Fibroblast of mammary gland (primary cell): ENCODE measurements at places on chromosomes 2 and 18.

GRCh38 chr2:119383410-119384140 is 16.8 kb downstream of the DBI start:
- peak; percentile 18 for DNase-seq

GRCh38 chr2:36373149-36373926 is 17.8 kb downstream of the CRIM1 start:
- DNase-seq, result peak; percentile 80

- DNase-seq, result no peak
Observed at GRCh38 chr2:197266477-197266876, 44.1 kb downstream of the ANKRD44 start.

DNA sequence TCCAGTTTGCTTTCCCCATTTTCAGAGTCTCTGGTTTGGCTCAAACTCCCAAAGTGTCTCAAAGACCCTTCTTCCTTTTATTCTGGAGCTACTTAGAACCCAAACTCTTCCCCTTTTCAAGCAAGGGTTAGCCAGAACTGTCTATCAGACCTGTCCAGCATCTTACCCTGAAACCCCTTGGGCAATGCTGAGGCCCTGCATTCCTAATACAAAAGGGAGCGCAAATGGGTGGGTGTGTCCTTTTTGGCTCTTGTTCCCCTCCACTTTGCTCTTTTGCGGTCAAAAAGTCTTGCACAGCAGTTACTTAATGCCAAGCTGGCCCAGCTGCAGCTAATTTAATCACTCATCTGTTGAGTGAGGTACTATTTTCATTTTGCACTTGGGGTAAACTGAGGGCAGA is 231.2 kb upstream of the FOSL2 start:
- peak; percentile 81 for DNase-seq

DNA sequence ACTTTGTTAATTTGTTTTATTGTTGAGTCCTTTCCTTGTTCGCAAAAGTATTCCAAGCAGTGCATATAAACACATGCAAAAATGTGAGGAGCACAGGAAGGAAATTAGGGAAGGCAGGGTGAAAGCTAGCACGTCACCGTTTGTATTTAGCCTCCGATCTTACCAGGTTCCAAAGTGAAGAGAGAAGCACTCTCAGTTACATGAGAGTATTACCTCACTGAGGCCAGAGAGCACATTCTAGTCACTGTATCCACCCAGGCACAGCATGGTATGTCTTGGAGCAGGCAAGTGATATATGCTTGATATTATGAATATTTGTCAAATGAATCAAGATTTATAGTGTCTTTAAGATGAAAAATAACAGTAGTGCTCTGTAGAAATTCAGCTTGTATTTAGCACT is 6.5 kb upstream of the TMEM182 start:
- DNase-seq, result no peak

GRCh38 chr2:230905448-230906421 is 19.3 kb downstream of the GPR55 start:
- DNase-seq, result peak; percentile 15

DNA sequence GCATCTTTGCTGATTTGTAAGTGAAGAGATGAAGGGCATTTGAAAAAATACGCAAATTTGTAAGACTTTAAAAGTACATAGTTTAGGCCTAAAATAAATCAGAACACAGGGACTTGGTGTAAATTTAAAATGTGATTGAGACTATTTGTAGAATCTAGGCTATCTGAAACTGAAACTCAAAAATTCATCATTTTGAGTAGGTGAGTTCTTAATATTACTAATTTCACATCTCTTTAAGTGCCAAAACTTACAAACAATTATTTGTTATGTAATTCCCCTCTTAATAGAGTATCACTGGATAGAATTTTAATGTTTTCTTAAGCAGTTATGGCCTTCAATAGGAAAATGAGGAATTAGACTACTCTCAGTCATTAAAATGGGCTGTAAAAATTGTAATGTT is 14.0 kb upstream of the HRH4 start:
- DNase-seq, result no peak

- DNase-seq, result no peak
Observed at GRCh38 chr2:185998562-185999070, 260.0 kb downstream of the FSIP2 start.

GRCh38 chr2:233486778-233487552 is 79.6 kb downstream of the USP40 start:
- DNase-seq, result peak; percentile 65

DNA sequence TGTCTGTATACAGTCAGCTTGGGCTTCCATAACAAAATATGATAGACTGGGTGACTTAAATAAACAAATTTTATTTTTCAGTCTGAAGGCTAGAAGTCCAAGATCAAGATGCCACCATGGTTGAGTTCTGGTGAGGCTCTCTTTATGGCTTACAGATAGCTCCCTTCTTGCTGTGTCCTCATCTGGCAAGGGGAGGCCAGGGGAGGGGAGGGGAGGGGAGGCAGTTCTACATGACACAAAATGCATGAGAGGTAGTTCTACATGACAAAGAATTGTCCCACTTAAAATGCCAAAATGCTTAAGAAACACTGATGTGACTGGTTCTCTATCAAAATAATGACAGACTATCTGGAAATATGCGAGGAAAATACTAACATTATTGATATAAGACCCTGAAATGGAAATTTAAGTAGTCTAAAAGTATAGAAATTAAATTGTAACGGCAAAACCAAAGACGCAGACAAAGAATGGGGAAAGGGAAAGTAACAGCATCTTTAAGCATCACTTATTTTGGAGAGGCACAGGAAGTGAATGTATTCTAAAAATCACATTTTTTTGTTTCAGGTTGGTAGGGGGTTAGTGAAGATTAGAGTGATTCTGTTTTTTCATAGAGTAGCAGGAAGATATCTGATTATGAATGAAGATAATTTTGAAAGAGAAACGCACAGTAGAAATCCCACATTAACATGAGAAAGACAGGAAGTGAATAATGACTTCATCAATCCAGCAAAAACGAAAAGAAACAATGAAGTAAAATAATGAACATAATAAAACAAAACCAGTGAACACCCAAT is 131.4 kb downstream of the STRN start:
- DNase-seq, result no peak

DNA sequence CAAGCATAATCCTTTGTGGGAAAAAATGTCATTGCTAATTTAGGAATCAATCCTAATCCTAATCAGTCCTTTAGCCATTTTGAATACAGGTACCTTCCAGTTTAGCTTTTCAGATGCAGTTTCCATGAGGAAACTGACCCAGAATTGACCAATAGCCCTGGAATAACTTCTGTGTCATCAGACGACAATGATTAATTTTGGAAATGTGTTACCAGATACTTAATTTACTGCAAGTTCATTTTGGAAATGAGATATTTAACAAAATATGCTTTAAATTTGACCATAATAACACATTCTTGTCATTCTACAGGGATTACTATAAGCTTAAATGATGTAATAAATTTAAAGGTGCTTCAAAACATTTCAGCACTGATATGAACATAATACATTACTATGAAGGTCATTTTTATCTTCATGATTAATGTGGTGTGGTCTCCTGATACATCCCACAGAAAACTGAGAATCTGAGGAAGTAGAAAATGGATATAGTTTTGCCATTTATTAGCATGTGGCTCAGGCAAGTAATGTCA is 129.8 kb upstream of the SH3BP4 start:
- DNase-seq, result no peak

- DNase-seq, result no peak
Observed at GRCh38 chr2:189083106-189083505, 96.5 kb downstream of the COL5A2 start.

DNA sequence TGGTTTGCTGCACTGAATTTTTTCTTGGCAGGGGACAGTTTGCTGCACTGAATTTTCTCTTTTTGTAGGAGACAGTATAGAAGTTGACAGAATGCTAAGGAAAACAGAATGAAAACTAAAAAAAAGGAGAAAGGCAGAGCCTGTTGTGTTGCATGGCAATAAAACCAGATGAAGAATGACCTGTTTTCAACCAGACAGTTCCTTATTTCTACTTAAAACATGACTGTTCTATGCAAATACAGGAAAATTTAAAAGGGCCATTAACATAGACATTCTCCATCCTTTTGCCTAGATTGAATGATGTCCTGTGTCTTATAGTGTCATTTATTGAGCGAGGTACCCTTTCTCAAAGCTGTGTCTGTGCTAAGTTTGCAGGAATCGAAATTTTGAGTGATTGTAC is 33.3 kb downstream of the ABI2 start:
- DNase-seq, result no peak

- DNase-seq, result no peak
Observed at GRCh38 chr2:160051371-160051800, 11.0 kb downstream of the PLA2R1 start.

DNA sequence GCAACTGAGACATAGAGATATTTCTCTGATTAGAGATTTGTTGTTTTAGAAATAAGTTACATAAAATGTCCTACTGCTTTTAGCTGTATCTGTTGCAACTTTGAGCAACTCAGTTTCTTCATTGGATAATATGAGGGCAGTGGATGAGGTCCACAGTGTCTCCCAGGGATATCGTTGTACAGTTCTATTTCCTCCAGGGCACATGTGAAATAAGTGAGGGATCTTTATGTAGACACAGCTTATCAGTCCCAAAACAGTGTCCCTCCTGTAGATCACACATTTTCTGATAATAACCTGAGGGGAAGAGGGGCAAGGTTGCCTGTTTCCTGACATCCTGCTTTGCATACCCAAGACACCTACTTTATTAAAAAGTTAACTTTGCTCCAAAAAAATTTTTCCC is 1231.2 kb upstream of the ZEB2 start:
- DNase-seq, result no peak

- no peak for DNase-seq
Observed at GRCh38 chr2:11131166-11131920, 23.9 kb upstream of the SLC66A3 start.

DNA sequence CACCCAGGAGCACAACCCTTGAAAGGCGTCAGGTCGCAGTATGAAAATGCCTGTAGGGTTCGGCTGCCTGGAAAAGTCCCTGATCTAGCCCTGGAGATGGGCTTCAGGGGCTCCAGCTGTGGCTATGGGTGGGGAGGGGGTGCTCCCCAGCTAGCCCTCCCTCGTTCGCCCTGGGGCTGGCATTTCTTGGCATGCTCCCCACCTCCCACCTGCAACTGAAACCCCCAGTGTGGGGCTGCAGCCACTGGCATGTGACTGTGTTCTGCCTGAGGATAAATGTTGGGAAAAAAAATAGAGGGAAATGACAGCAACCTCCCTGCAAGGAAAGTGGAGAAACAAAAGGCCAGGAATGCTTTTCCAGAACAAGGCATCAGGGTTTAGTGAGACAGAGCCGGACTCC is 109.2 kb downstream of the COPS8 start:
- DNase-seq, result no peak

- no peak for DNase-seq
Observed at GRCh38 chr2:20624884-20625485, 25.9 kb downstream of the HS1BP3 start.

GRCh38 chr2:202408546-202409140 is 32.5 kb downstream of the BMPR2 start:
- no peak for DNase-seq

DNA sequence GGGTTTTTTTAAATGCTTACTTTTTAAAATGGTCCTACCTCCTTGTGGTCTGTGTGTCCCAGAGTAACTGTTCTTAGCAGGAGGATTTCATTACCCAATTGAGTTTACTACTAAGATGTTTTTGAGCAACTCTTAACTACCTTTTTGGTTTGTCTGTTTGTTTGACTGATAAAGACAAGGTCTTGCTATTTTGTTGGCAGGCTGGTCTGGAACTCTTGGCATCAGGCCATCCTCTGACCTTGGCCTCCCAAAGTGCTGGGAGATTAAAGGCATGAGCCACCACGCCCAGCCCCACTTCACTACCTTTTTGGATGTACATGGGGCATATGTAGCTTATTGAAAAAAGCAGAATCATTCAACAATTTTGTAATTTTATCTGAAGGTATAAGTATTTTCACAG is 14.9 kb downstream of the MRPS9 start:
- DNase-seq, result peak; percentile 4

DNA sequence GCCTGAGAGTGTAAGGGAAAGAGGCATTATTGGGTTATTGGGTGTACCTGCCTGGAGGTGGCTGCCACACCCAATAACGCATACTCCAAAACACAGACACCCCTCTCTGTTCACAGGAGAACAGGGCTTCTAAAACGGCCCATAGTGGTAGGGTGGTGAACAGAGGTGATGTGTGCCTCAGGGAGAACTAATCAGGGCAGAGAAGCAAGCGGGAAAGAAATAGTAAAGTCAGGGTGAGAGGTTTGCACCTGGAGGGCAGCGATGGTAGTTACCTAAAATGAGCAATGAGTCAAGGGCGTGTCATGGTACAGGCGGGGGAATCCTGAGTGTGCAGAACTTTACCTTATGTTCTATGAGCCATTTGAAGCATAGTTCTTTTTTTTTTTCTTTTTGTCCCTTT is 21.6 kb upstream of the VPS4B start:
- DNase-seq, result no peak

DNA sequence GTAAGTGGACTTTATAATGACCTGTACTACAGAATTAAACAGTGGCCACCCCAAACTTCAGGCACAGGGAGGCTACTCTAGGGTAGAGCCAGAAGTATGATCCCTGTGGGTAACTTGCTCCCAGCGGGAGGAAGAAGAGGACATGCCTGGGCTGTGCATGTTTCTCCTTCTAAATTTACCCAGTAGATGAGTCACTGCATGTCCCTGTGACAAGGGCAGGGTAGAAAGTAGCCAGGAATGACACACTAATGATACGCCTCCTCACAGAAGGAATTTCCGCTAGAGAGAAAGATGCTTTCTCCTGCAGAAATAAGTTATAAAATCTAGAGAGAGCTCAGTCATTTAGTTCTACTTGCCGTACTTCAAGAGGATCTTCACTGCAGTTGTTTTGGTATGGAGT is 7.5 kb downstream of the ACYP2 start:
- DNase-seq, result peak; percentile 72

DNA sequence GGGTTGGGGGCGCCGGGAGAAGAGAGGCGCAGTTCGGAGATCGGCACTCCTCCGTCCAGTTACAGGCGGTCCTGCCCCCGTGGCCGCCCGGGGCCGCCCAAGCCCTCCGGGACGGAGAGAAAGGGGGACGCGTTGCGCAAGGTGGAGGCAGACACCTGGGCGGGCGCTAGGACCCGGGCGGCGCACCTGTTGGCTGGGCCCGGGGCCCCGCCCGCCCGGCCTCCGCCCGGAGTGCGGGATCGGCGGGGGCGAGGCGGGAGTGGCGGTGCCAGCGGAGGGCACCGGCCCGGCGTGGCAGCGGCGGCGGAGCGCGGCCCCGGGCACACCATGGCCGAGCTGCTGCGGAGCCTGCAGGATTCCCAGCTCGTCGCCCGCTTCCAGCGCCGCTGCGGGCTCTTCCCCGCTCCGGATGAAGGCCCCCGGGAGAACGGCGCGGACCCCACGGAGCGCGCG is at the start of gene SGPP2:
TSS of gene SGPP2 (plus strand) at position 268 of the 453 bp plus-strand sequence. CDS start at position 328, 60 bp downstream.
- DNase-seq, result no peak

DNA sequence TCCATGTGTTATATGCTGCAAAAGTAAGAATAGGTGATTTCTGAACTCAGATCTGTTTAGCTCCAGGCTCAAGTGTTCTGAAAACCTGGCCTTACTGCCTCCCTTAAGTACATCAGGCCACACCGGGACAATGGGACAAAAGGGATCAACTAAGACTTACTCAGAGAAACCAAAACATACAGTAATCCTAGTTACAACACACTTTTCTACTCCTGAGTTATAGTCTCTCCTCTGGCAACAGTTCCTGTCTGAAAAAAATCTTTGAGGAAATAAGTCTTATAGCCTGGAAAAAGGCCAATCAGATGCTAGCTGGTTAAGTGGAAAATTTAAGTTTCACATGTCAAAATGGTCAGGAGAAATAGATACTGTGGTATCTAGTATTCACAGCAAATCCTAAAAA is 5.6 kb downstream of the METTL5 start:
- DNase-seq, result peak; percentile 77

GRCh38 chr18:72468021-72468710 is 76.0 kb downstream of the CBLN2 start:
- DNase-seq, result no peak

- DNase-seq, result no peak
Observed at GRCh38 chr2:22683914-22684313, 701.1 kb upstream of the KLHL29 start.
